ENCODE measurements at places on chromosomes 1 and 21.
A peak's percentile ranks its signal among the peaks of the same experiment; 100 is the strongest.

DNA sequence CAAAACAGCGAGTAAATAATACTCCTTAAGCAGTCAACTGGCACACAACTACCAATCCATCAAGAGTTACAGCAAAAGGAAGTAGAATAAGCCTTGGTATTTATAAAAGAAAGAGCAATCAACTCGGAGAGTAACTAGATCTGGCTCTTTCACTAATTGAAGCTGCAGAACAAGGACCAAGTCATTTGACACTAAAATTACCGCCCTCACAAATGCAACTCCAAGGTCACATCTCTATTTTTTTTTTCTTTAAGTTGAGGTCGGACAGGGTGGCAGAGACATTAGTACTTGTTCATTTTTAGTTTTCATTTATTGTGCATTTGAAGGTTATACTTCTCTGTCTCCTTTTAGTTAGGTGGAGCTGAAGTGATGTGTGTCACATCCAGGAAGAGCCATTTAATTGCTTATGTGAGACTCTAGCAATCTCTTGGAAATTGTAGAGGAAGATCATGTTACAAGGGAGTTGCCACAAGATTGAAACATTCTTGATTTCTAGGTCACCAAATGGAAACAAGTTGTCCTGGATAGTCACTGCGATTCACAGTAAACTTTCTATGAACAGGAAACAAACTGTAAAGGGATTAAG is 138.1 kb upstream of the ADAMTS5 start:
- DNase-seq: no peak

DNA sequence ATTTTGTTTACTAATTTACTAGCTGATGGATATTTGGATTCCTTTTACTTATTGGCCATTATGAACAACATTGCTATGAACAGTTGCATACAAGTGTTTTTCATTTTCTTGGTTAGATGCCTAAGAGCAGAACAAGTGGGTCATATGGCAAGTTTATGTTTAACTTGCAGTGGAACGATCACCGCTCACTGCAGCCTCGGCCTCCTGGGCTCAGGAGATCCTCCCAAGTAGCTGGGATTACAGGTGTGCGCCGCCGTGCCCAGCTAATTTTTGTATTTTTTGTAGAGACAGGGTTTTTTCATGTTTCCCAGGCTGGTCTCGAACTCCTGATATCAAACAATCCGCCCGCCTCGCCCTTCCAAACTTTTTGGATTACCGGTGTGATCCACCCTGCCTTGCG is 820.5 kb upstream of the TMPRSS15 start:
- no peak for DNase-seq

GRCh38 chr1:51961231-51961630 is 29.3 kb downstream of the RAB3B start:
- no peak for DNase-seq

DNA sequence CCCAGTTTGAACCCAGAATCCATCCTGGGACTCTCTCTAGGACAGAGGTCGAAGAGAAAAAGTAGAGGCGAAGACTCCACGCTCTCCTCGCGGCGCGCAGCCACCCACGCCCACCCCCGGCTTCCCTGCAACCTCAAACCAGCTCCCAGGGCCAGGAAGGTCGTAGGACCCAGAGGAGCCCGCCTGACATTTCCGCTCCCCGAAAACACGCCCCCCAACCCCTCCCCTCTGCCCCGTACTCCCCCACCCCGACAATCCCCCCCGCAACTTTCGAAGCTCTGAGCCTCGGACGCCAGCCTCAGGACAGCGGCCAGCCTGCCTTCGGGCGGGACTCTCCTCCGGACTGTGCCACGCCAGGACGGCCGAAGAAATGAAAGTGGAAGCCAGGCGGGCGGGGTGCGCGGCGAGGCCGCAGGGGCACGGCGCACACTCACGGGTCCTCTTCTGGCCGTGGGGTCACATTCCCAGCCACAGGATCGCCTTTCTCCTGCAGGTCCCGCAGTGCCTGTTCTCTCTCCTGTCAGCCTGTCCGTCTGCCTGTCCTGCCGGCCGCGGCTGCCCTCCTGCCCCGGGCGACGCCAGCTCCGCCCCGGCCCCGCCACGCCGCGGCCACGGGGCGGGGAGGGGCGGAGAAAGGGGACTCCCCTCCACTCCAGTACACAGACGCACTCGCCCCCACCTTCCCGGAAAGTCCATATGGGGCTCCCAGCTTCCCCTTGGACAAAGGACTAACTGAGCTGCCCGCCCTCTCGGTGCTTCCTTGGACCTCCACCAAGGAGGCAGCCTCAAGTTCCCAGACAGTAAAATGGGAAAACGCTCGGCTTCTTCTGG is at the start of gene MOB3C:
Gene MOB3C, minus strand, starts transcription at position 535 of the 831 bp plus-strand sequence. CDS start 3,490 bp downstream, outside the sequence.
- peak; percentile 77 for DNase-seq

DNA sequence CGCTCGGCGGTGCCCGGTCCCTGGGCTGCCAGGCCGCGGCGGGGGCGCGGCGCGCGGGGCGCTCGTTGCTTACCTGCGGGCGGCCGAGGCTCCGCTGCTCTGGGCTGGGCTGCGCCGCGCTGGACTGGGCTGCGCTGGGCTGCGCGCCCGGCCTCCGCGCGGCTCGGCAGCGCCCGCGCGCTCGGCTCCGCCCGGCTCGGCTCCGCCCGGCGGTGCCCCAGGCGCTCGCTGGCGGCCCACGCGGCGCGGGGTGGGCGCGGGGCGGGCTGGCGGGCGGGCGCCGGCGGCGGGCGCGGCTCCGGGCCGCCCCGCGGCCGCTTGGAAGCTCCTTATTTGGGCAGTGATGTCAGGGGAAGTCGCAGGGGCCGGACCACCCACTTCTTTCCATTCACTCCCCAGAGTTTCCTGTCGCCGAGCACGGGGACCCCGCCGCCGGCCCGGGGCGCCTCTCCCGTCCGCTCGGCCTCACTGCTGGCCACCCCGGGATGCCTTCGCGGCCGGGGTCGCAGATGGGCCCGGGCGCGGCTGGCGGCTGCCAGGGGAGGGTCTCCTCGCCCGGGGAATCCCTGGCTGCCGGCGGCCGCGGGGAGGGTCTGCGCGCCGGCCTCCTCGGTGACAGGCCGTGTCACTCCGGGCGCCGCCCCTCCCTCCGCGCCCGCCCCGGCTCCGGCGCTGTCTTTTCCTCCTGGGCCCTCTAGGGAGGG is 177.7 kb upstream of the EDN2 start:
- DNase-seq: peak; percentile 82

DNA sequence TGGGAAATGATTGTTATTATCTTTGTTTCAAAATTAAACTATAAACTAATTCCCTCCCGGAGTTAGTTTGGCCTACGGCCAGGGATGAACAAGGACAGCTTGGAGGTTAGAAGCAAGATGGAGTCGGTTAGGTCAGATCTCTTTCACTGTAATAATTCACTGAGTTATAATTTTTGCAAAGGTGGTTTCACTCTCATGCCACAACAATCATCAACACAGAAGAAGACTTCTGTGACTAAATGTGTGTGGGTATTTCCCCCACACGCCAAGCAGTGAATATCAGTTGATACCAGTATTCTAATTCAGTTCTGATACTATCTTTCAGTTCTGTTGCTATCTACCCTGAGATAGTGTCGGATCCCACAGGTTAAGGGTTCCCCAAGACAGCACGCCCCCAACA is 215.1 kb downstream of the S1PR1 start:
- DNase-seq: peak; percentile 29

DNA sequence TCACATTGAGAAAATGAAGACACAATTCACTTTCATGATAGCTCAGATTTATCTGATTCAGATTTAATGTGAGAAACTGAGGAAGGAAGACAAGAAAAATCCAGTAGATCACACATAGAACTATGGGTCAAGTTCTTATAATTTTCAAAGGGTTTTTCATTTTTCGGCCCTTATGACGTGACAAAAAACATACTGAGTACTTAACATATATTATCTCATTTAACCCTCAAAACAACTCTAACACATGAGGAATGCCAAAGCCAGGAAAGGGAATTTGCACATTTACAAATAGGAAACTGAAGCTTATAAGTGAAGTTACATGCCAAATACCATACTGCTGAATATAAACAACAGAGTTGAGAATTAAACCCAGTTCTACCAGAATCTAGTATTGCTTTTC is 27.6 kb downstream of the SOD1 start:
- DNase-seq: no peak

- DNase-seq: no peak
These were observed 12.9 kb downstream of the TOR3A start for GRCh38 chr1:179094818-179095217.

- no peak for DNase-seq
These were observed 23.1 kb downstream of the TP73 start for GRCh38 chr1:3675436-3675835.

- DNase-seq: no peak
These were observed 46.8 kb upstream of the SOX13 start for GRCh38 chr1:204025917-204026707.

DNA sequence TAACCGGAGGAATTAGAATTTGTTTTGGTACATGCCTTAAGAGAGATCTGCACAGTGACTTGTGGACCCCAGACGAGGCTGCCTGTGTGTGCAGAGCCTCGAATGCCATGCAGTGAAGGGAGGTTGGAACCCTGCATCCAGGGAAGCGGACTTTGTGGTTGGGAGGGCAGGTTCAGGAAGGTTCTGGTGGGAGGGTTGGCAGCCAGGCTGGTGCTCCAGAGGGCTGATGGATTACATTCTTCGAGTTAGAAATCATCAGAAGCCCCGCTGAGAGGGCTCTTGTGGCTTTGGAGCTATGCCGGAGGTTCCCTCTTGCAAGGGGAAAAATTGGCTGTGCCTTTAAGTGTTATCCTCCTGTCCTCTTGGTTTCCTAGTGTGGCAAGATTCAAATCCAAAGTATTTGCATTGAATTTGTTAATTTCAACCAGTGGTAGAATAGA is 21.1 kb downstream of the ROR1 start:
- DNase-seq: no peak

GRCh38 chr1:203324105-203325025 is 19.0 kb downstream of the BTG2 start:
- DNase-seq: peak; percentile 55

- no peak for DNase-seq
These were observed 64.1 kb upstream of the TMPRSS15 start for GRCh38 chr21:18467715-18468114.

GRCh38 chr1:98457248-98457647 is 204.3 kb upstream of the SNX7 start:
- no peak for DNase-seq

- DNase-seq: no peak
These were observed 116.4 kb upstream of the KCNJ15 start for GRCh38 chr21:38140207-38140903.

DNA sequence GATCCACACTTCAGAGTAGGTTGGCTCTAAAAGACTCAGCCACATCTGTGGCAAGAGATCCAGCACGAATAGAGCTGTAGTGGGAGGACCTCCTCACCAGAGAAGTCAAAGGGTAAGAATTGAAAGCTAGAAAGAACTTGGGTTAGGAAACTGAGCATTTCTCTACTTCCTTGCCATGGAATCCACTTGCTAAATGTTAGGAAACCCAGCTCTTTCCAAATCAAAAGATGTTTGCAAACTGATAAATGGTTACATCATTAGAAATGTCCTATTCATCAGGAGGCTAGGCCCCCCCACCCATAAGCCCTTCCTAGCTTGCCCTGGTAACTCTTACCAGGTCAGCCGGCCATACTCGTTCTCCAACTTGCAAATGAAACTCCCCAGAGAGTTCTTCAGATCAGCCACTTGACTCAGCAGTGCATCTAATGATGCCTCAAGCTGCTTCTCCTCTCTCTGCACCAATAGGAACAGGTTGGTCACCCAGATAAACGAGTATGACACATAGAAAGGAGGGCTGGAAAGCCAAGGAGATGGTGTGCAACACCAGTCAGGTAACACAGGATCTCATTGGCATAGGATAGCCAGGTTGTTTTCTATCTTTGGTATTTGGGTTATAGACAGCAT is 1.5 kb downstream of the MED8 start:
- DNase-seq: no peak

DNA sequence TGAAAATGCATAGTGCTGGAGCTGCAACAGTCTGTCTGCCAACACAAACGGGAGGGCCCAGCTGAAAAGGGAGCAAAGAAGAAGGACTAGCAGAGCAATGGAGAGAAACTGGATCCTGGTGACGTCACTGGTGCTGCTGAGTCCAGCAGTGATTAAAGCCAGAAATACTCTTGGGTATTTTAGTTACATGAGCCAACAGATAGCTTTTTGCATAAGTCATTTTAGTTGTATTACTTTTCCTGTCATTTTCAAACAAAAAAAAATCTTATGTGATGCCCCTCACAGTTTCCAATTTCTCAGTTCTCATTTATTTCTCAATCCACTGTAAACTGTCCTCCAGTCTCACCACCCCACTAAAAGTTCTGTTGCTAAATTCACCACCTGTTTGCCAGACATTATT is 38.7 kb upstream of the NEK7 start:
- no peak for DNase-seq

- no peak for DNase-seq
These were observed 535.1 kb downstream of the DPYD start for GRCh38 chr1:97385536-97386277.

- DNase-seq: no peak
These were observed 178.9 kb upstream of the SNX7 start for GRCh38 chr1:98482611-98483010.

DNA sequence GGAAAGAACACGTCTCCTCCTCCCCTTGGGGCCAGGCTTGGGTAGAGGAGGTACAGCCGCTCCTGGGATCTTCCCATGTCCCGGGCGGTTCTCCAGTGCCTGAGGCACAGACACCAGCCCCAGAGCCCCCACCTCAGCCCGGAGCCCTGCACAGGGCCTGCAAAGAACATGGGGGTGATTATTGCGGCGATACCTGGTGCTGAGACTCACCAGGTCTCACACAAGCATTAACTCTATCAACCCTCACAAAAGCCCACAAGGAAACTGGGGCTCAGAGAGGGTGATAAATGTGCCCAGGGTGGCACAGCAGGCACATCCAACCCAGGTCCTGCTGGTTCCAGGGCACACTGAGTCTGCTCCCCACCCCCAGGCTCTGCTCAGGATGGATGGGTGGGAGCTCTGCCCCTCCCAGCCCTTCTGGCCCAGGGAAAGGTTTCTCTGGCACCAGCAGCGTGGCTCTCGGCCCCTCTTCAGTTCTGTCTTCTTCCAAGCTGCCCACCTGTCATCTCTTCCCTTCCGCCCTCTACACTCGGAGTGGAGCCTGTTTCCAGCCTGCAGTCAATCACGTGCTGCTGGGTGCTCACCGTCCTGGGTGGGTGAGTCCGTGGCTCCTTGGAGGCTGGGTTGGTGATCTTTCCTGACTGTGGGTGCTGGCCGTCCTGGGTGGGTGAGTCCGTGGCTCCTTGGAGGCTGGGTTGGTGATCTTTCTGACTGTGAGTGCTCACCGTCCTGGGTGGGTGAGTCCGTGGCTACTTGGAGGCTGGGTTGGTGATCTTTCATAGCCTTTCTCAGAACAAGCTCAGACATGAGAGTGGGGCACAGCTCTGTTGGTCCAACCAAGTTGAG is 53.6 kb upstream of the AJAP1 start:
- no peak for DNase-seq

- no peak for DNase-seq
These were observed 81.1 kb downstream of the OLFM3 start for GRCh38 chr1:101915597-101915996.

- no peak for DNase-seq
These were observed 697.9 kb downstream of the USP25 start for GRCh38 chr21:16427587-16428087.

DNA sequence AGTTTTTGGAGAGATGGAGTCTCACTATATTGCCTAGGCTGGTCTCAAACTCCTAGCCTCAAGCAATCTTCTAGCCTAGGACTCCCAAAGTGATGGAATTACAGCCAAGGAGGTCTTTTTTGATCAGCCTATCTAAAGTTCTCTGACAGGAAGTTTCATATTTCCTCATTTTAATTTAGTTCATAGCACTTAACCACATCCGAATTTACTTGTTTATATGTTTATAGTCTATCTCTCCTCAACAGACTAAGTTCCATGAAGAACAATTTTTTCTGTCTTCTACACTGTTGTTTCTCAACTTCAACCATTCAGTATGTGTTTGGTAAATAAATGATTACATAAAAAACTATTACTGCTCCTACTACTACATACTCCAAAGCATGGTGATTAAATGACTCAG is 47.9 kb downstream of the GON4L start:
- DNase-seq: no peak

Measured in activated naive CD4-positive, alpha-beta T cell treated with Interleukin-2 at 50 U/mL for 16 hours (primary cell).